ENCODE measurements at places on chromosomes 1 and 21.

DNA sequence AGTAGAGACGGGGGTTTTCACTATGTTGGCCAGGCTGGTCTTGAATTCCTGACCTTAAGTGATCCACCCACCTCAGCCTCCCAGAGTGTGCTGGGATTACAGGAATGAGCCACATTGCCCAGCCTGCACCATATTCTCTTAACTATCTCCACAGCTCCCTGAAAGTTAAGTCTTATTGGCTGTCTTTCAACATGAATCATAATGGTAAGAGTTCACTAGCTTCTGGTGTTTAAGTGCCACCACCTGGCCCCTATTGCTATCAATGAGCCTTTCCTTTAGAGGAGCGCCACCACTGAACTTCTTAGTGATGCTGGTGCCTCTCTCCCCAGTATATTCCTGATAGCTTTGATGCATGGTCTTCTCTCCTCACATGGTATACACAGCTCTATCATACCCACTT lies 15.7 kb downstream of the ZFYVE9 start:
- DNase-seq, result no peak

- DNase-seq, result no peak
Measured at GRCh38 chr21:37700641-37701202, 215.5 kb downstream of the KCNJ6 start.

- peak; percentile 1 for DNase-seq
Measured at GRCh38 chr1:178725466-178726086, 532 bp downstream of the RALGPS2 start.

- no peak for DNase-seq
Measured at GRCh38 chr1:59230622-59231021, 66.3 kb upstream of the FGGY start.

GRCh38 chr1:153466908-153467307 lies 6.5 kb upstream of the S100A7 start:
- no peak for DNase-seq

- no peak for DNase-seq
Measured at GRCh38 chr21:42563261-42563660, 49.6 kb downstream of the SLC37A1 start.

- DNase-seq, result no peak
Measured at GRCh38 chr1:2496746-2497145, 20.7 kb downstream of the PLCH2 start.

- DNase-seq, result no peak
Measured at GRCh38 chr1:240496941-240497340, 115.0 kb downstream of the GREM2 start.

DNA sequence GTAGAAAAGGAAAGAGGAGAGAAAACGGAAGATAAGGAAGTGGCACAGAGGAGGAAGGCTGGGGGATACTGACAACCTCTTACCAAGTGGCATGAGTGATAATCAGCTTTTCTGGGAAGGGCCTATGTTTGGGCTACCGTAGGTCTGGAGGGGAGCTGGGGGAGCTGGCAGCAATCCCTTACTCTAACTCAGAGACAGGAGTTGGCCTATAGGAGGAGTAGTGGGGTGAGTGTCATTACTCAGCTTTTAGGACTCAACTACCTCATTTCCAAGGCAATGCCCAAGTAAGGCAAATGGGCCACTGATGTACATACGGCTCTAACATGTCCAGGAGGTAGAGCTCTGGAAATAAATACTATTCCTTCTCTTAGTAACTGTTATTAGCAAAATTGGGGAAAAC lies 48.7 kb upstream of the DMRTA2 start:
- DNase-seq, result no peak

DNA sequence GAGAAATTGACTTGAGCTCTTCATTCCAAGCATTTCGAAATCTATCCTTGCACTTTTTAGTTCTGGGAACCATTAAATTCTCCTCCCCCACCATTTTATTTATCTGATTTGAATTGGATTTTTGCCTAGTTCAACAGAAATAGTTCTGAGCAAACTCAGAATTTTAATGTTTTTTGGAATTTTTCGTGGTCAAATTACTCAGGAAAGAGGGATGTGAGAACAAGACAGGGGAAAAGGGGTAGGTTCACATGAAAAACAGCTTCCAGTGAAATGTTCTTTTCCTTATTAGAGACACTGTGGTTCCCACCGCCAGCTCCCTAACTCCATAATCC lies 5.7 kb upstream of the ZNF697 start:
- DNase-seq, result no peak

- DNase-seq, result no peak
Measured at GRCh38 chr1:244730153-244730933, 77.4 kb downstream of the DESI2 start.

DNA sequence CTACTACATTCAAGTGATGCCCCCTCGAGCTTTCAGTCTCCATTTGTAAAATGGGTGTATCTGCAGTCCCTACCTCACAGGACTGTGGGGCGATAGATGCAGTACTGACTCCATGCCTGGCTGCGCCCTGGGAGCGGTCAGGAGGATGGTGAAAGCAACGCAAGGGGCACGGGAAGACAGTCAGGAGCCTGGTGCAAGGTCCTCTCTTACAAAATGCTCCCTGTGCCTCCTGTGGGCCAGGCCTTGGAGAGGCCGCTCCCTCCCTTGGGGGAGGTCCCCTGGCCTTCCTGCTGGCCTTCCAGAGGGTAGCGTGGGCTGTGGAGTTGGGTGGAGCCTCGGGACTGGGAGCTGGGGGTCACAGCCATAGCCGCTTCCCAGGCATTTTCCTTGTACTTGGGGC lies 21.6 kb downstream of the FAM151A start:
- DNase-seq, result no peak

- no peak for DNase-seq
Measured at GRCh38 chr1:21246905-21247642, 43.2 kb downstream of the ECE1 start.

DNA sequence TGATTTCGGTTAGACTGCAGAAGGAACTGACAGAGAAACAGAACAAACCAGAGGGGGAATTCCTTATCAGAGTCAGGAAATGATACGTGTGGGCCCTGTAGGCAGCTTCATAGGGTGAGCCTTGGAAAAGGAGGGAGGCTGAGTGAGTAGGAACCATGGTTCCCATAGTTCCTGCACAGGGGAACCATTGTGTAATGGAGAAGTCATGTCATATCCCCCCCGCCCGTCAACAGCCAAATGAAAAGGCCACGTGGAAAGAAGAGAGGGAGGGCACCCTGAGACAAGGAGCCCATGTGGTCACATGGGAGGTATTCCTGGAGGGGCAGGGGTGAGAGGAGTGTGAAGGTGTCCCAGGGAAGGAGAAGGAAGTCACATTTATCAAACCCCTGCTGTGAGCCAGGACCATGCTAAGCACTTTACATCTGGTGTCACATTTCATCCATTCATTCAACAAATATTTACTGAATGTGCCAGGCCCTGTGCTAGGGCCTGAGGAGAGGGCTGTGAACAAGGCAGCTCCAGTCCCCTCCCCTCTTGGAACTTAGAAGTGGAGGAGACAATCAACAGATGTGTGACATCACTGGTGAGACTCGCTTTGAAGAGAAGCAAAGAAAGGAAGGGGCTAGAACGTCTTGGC lies 15.7 kb upstream of the FGR start:
- no peak for DNase-seq

DNA sequence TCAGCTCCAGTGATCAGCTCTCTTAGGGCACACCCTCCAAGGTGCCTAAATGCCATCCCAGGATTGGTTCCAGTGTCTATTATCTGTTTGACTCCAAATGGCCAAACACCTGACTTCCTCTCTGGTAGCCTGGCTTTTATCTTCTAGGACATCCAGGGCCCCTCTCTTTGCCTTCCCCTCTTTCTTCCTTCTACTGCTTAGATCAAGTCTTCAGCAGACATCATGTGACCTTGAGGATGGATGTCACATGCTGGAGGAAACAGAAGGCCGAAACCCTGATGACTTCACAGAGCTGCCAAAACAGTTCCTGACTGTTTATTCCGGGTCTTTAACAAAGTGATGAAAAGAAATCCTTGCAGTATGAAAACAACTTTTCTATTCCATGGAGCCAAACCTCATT lies 24.4 kb upstream of the WDR26 start:
- no peak for DNase-seq

GRCh38 chr1:156480411-156481192 lies 20.0 kb downstream of the MEF2D start:
- DNase-seq, result peak; percentile 69
